ENCODE measurements at places on chromosomes 6 and 20.
A peak's percentile ranks its signal among the peaks of the same experiment; 100 is the strongest.

- H3K36me3 ChIP-seq = no peaks in the 10 kb centered on the region
- no peak overlapping the region for H3K4me3 ChIP-seq
- H3K4me1 ChIP-seq = no peaks in the 10 kb centered on the region
- DNase-seq = no peak
- no peak overlapping the region for H3K27ac ChIP-seq
- H3K27me3 ChIP-seq = no peaks in the 10 kb centered on the region
These were observed 97.4 kb upstream of the HSF2 start for GRCh38 chr6:122302067-122302466.

DNA sequence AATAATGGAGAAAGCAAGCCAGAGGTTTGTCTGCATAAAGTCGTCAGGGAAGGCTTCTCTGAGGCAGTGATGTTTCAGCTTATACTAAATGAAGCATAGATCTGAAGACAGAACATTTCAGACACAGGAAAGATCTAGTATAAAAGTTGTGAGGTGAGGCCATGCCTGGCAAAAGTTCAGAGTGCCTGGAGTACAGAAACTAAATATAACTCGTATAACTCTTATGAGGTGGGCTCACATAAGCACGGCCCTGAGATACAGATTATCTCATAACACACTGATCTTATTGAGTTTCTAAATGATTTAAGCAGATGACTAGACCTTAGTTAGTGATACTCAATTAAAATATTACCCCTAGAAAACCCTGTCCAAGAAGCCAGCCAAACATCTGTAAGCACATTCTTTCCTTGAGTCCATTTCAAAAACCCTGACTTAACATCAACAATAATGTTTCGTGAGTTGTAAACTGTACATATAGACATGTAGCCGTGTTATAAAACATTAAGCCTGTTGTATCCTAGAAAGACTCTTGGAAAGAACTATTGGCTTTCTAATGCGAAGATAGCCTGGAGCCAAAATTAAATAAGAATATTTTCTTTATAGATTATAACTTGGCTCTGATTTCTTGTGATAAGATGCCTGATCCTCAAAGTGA lies 667.6 kb downstream of the TENT5A start:
- H3K4me3 ChIP-seq = no peak overlapping the region
- no peak for DNase-seq
- no peaks in the 10 kb centered on the region for H3K36me3 ChIP-seq
- H3K27ac ChIP-seq = no peak overlapping the region

DNA sequence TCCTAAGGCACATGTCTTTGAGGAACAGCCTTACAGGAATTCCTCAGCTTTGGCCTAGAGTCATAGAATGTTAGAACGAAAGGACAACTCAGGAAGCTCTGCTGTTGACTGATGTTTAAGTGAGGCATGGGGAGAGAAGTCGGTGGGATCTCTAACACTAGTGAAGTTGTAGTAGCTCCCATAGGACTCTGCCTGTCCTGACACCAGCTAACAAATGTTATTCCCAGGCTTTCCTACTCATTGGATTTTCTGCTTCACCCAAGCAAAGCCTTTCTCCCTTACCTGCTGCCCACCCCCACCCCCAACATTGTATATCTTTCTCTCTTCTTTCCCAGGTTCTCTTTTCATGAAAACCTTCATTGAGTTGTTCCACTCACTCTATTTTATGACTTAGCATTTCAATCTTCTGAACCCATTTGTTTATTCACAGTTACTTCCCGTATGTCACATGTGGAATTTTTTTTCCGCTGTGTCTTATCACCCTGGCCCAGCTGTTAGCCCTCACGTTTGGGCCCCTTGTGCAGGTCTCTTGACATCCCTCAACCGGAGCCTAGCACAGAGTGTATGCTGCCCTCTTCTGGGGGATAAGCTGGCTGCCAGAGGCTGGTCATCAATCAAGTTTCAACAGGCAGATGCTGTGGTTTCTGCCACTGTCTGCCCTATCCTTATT lies 39.2 kb upstream of the RNF8 start:
- no peak overlapping the region for H3K4me3 ChIP-seq
- H3K27me3 ChIP-seq = no peaks in the 10 kb centered on the region
- peaks cover 3% of the 10 kb centered on the region for H3K4me1 ChIP-seq
- peaks cover 8% of the 10 kb centered on the region for H3K36me3 ChIP-seq
- DNase-seq = peak; percentile 66
- no peak overlapping the region for H3K27ac ChIP-seq

- DNase-seq = peak; percentile 27
- peaks cover 22% of the 10 kb centered on the region for H3K4me1 ChIP-seq
- no peaks in the 10 kb centered on the region for H3K27me3 ChIP-seq
- H3K4me3 ChIP-seq = no peak overlapping the region
These were observed 40.4 kb downstream of the TTI1 start for GRCh38 chr20:37992802-37993409.

DNA sequence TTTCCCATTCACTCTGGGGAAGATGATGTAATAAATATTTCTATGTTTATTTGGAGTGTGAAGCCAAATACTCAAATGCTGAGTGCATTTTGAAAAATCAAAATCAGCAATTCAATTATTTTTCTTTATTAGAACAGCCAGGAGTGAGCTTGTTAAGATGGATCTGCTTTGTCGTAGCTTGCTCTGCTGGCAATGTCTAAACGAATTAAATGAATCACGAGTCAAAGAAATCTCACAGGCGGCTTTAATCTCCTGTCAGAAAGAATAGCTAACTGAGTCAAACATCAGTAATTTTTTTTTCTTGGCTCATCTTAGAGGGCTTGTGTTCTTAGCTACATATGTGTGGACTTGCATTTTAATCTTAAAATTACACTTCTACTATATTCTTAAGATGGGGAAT lies 100.2 kb upstream of the HMGN3 start:
- no peaks in the 10 kb centered on the region for H3K36me3 ChIP-seq
- H3K27me3 ChIP-seq = peaks cover 20% of the 10 kb centered on the region
- no peak overlapping the region for H3K27ac ChIP-seq
- H3K4me1 ChIP-seq = peaks cover 7% of the 10 kb centered on the region
- H3K4me3 ChIP-seq = no peak overlapping the region

DNA sequence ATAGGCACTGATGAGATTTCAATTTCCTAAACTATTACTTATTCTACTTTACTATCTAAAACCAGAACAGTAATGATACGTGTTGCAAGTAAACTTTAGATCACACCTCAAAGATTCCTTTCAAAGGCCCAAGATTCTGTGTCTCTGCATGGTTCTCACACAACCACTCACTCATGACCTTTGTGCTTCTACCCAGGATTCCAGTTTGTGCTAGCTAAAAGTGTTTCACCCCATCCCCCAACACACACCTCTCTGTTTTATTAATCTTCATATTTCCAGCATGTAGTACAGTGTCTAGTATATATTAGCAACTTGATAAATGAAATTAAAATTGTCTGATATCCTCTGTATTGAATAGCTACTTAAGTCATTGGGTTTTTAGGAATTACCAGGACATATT lies 8.8 kb upstream of the SH3BGRL2 start:
- no peak for DNase-seq
- no peaks in the 10 kb centered on the region for H3K36me3 ChIP-seq
- H3K27ac ChIP-seq = no peak overlapping the region

GRCh38 chr6:22828179-22829062 lies 259.1 kb downstream of the HDGFL1 start:
- H3K27me3 ChIP-seq = no peaks in the 10 kb centered on the region
- H3K4me1 ChIP-seq = no peaks in the 10 kb centered on the region
- H3K27ac ChIP-seq = no peak overlapping the region
- H3K36me3 ChIP-seq = no peaks in the 10 kb centered on the region

DNA sequence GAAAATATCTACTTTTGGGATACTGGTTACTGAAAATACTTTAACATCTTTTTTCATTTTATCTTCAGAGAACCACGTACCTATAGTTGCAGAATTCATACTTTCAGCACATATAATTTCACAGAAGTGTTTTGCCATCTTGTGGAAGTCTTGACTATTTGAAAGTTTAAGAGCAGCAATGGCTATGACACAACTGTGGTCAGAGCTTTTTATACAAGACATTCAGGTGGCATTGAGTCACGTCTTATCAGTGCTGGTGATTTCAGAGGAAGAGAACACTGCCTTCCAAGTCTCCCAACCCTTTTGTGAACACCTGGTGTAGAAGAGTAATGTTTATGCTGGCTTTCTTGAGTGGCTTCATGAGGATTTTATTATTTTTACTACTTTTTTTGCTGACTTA lies 171.6 kb downstream of the ARID1B start:
- H3K4me3 ChIP-seq = no peak overlapping the region
- DNase-seq = no peak
- H3K4me1 ChIP-seq = peaks cover 52% of the 10 kb centered on the region
- H3K36me3 ChIP-seq = no peaks in the 10 kb centered on the region

GRCh38 chr20:45179166-45179565 lies 4.5 kb downstream of the PI3 start:
- H3K36me3 ChIP-seq = no peaks in the 10 kb centered on the region
- peaks cover 2% of the 10 kb centered on the region for H3K27me3 ChIP-seq
- no peak overlapping the region for H3K4me3 ChIP-seq
- no peak for DNase-seq

DNA sequence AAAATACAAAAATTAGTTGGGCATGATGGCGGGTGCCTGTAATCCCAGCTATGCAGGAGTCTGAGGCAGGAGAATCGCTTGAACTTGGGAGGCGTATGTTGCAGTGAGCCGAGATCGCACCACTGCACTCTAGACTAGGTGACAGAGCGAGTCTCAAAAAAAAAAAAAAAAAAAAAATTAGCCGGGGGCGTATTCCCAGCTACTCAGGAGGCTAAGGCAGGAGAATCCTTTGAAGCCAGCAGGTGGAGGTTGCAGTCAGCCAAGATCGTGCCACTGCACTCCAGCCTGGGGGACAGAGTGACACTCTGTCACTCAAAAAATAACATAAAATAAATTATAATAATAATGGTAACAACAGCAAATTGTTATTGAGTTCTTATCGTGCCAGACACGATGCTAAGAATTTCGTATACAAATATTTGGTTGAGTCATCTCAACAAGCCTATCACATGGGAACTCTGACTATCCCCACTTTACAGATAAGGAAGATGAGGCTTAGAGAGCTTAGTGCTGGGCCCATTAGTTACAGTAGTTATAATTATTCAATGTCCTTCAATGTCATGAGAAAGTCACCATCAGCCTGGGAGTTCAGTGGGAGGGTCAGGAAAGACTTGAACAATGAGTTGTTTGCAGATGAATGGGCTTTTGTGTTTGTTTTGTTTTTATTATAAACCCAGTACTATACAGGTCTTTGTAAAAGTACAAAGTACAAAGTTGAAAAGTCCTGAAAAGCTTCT lies 19.4 kb downstream of the C6orf15 start:
- H3K27me3 ChIP-seq = no peaks in the 10 kb centered on the region
- DNase-seq = no peak
- peaks cover 39% of the 10 kb centered on the region for H3K4me1 ChIP-seq
- no peak overlapping the region for H3K27ac ChIP-seq

DNA sequence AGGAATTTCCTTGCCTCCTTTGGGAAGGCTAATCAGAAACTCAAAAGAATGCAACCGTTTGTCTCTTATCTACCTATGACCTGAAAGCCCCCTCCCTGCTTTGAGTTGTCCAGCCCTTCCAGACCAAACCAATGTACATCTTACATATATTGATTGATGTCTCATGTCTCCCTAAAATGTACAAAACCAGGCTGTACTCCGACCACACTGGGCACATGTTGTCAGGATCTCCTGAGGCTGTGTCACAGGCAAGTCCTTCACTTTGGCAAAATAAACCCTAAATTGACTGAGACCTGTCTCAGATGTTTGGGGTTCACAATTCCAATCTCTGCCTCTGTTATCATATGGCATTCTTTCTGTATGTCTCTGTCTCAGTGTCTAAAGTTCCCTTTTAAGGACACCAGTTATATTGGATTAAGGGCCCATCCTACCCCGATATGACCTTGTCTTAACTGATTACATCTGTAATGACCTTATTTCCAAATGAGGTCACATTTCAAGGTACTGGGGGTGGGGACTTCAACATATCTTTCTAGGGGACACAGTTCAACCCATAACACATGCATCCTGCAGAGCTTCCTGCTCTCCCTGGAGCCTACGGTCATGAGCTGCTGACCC lies 513.5 kb upstream of the JARID2 start:
- H3K4me1 ChIP-seq = peaks cover 99% of the 10 kb centered on the region
- no peaks in the 10 kb centered on the region for H3K27me3 ChIP-seq
- peak overlapping the region; percentile 73 for H3K4me3 ChIP-seq
- peak overlapping the region; percentile 100 for H3K27ac ChIP-seq
- H3K36me3 ChIP-seq = peaks cover 17% of the 10 kb centered on the region

- peak overlapping the region; percentile 69 for H3K4me3 ChIP-seq
- DNase-seq = no peak
These were observed 1.2 kb downstream of the LIME1 start for GRCh38 chr20:63737695-63737944.

GRCh38 chr6:82063574-82063973 lies 184.0 kb downstream of the IBTK start:
- no peaks in the 10 kb centered on the region for H3K27me3 ChIP-seq
- no peaks in the 10 kb centered on the region for H3K4me1 ChIP-seq
- H3K4me3 ChIP-seq = no peak overlapping the region
- H3K36me3 ChIP-seq = no peaks in the 10 kb centered on the region
- no peak overlapping the region for H3K27ac ChIP-seq
- no peak for DNase-seq

DNA sequence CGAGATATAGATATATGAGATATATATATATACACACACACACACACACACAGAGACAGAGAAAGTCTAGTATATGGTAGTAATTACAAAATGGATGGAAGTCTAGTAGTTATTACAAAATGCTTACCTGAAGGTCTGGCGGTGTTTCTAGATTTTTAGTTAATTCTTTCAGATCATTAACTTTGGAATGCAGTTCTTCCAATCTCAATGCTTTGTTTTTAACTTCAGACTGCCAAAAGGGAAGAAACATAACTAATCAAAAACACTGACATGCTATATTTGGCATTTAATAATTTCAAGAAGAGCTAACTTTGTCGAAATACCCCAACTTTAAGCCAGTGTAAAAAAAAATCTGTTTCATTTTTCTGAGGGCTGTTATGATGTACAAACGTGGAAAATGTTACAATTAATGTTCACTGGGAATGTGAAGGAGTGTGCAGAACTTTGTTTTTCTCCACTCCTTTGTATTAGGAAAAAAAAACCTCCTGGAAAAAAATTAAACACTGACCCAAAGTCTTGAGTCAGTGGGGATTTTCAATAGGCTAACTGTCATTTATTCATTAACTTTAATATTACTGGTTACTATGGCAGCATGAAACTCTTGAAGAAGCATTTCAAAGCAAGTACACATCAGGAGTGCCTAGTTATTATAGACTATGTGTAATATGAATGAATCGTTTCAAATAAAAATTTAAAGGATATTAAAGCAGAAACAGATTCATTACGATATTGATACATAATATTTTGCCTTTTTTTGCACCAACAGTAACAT lies 232.9 kb downstream of the SYNE1 start:
- no peak overlapping the region for H3K4me3 ChIP-seq
- H3K27me3 ChIP-seq = no peaks in the 10 kb centered on the region
- H3K36me3 ChIP-seq = no peaks in the 10 kb centered on the region
- no peak overlapping the region for H3K27ac ChIP-seq
- DNase-seq = no peak

All from activated CD4-positive, alpha-beta memory T cell treated with anti-CD3 and anti-CD28 coated beads for 36 hours (primary cell).